GM12892 (cell line): ENCODE measurements at places on chromosomes 11 and 22.

DNA sequence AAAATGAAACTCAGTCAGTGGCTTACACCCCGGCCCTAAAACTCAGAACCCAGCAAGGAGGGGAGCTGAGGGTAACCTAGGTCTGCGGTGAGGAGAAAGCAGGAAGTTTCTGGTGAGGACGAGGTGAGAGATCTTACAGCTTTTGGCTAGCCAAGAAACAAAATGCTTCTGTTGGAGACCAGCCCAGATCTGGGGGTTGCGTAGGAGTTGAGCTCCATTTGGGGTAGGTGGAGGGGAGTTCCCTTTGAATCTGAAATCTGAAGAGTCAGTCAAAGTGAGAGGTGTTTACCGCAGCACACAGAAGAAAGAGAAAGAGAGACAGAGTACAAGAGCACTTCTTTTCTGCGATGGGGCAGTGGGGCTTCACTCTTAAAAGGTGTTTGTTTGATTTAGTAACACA lies 29.6 kb downstream of the EHF start:
- DNase-seq, result peak; percentile 41

DNA sequence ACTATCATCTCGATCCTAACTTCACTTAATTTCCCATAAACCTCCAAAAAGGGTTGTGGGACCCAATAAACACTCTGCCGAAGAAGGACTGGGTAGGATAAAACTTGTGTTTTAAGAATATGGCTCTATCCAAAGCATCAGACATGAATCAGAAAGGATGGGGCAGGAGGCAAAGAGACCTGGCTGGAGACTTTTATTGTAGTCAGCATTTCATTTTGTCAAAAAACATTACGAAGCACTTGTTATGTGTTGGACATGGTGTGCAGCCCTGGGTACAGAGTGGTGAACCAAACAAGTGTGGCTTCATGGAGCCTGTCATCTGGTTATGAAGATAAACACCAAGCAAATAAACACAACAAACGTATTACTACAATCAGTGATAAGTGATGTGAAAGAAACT lies 17.3 kb downstream of the IL10RA start:
- DNase-seq, result no peak

GRCh38 chr11:112661571-112661970 lies 299.6 kb upstream of the NCAM1 start:
- DNase-seq, result no peak

- DNase-seq, result peak; percentile 45
Measured at GRCh38 chr11:118820412-118821357, 29.7 kb upstream of the DDX6 start.

- DNase-seq, result no peak
Measured at GRCh38 chr11:115383431-115383830, 120.8 kb downstream of the CADM1 start.

GRCh38 chr22:38029901-38030300 lies 27.3 kb upstream of the PICK1 start:
- no peak for DNase-seq

DNA sequence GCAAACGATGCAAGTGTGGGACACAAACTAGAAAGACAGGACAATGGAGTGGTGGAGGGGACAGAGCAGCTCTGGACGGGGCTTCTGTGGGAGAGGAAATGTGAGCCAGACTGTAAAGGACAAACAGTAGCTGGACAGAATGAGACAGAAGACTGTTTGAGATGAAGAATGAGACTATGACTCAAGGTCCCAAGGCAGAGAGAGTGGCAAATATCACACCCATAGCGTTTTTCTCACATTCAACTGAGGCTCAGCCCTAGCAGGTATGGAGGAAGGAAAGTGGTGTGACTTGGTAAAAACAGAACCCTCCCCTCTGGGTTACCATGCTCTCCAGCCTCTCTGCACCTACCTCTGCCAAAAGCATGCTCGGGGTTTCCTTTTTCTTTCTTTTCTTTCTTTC lies 96.5 kb downstream of the RPL27A start:
- DNase-seq, result no peak

GRCh38 chr11:11531131-11531908 lies 90.5 kb downstream of the GALNT18 start:
- no peak for DNase-seq

- DNase-seq, result no peak
Measured at GRCh38 chr11:83782329-83782728, 496.2 kb upstream of the CCDC90B start.

DNA sequence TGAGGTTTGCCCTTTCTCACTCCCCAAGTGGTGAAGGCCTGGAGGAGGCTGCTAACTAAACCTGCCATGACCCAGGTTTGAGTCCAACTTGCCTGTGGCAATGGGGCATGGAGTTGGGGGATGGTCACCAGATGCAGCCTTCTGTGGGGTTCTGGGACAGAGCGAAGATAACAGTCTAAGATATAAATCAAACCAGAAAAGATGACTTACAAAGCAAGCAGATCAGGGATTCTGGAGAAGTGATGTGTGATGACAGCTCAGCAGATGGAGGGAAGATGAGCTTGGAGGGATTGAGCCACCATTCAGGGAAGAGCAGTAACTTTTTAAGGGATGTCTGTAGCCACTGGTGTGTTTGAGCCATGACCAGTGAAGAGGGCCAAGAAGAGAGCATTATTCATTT lies 63.6 kb downstream of the MTNR1B start:
- DNase-seq, result no peak

DNA sequence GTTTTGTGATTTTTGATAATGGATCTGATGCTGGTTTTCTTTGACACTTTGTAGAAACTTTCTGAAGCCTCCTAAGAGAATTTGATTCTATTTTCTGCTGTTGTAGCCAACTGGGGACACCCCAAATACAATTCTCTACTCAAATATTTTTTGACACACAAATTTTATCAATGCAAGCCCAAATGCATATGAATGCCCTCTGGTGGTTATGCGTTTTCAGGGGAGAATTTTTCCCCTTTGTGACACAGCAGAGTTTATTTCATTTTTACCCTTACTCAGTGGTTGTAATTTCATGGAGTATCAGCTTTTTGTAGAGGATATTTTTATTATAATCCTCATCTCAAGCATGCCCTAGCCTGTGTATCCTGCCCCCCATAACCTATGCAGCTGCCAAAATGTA lies 44.7 kb upstream of the MTMR2 start:
- DNase-seq, result no peak

- no peak for DNase-seq
Measured at GRCh38 chr22:29288837-29289236, 17.6 kb upstream of the GAS2L1 start.

GRCh38 chr11:34168642-34169420 lies 63.4 kb downstream of the NAT10 start:
- no peak for DNase-seq

- DNase-seq, result no peak
Measured at GRCh38 chr22:24503843-24504338, 8.8 kb downstream of the UPB1 start.

DNA sequence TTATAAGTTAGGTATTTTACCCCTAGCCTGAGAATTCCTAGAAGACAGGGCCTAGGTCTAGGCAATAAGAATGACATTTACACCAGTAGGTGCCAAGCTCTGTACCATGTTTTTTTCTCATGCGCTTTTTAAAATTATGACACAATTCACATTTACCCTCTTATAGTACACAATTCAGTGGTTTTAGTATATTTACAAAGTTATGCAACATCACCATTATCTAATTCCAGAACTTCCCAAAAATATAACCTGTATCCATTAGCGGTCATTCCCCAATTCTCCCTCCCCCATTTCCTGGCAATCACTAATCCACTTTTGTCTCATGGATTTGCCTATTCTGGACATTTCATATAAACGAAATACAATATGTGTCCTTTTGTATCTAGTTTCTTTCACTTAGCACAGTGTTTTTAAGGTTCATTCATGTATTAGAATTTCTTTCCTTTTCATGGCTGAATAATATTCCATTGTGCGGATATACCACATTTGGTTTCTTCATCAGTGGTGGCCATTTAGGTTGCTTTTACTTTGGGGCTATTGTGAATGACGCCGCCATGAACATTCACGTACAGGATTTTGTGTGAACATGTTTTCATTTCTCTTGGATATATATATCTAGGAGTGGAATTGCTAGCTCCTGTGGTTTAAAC lies 92.4 kb downstream of the MICAL2 start:
- DNase-seq, result no peak

- no peak for DNase-seq
Measured at GRCh38 chr11:72111300-72112142, 974 bp downstream of the ANAPC15 start.

DNA sequence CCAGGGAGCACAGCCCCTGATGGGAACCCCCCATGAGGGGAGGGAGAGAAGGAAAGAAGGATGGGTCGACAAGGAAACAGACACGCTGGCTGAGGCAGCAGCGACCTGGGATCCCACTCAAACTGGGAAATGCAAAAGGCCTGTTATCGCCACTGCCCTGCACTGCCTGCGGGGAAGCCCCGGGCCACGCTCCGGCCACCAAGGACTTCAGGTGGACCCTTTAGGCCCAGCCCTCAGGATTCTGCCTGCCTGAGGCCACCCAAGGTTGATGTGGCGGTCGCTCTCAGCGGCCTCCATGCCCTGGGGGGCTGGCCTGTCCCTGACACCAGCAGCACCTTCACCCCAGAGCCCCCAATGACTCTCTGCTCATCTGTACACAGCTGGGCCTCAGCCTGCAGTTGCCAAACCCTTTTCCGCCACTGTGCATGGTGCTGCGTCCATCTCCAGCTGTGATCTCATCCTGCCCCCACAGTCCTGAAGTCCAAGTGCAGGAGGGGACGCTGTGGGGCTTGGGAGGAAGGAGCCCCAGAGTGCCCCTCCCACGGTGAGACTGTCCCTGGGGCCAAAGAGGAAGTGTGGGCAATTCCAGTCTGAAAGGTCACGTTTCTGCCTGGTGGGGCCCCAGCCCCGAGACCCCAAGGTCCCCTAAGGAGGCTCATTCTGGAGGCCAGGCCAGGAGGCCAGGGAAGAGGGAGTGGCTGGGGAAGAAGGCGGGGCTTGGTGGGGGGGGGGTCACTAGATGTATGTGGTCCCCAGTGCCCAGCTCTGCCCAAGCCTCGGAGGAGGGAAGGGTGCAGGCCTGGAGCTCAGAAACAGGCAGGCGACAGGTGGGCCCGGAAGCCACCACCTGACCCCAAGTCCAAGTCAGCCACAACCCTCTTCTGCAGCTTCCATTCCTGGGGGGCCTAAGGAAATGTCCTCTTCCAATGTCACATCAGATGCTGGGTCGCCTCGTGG lies 31.6 kb downstream of the OSBPL5 start:
- DNase-seq, result no peak

- no peak for DNase-seq
Measured at GRCh38 chr11:73290536-73290935, 17.5 kb upstream of the ARHGEF17 start.

GRCh38 chr11:94511932-94512781 lies at the start of gene C11orf97:
TSS of gene C11orf97 (plus strand) at chr11:94512461. CDS start at chr11:94512529, 68 bp downstream.
- peak; percentile 23 for DNase-seq

- DNase-seq, result peak; percentile 31
Measured at GRCh38 chr11:18650859-18651557, 16.9 kb upstream of the SPTY2D1 start.

GRCh38 chr11:132564091-132564885 lies 968.0 kb downstream of the OPCML start:
- no peak for DNase-seq

GRCh38 chr11:12079726-12080556 lies 30.4 kb upstream of the MICAL2 start:
- DNase-seq, result no peak

- DNase-seq, result no peak
Measured at GRCh38 chr22:48729499-48730171, 1098.0 kb downstream of the BRD1 start.
